ENCODE measurements at places on chromosomes 2 and 18.

GRCh38 chr2:102284611-102285010 is 26.8 kb upstream of the IL1RL1 start:
- DNase-seq: no peak

- DNase-seq: no peak
Measured at GRCh38 chr2:11286749-11287148, 57.7 kb downstream of the ROCK2 start.

DNA sequence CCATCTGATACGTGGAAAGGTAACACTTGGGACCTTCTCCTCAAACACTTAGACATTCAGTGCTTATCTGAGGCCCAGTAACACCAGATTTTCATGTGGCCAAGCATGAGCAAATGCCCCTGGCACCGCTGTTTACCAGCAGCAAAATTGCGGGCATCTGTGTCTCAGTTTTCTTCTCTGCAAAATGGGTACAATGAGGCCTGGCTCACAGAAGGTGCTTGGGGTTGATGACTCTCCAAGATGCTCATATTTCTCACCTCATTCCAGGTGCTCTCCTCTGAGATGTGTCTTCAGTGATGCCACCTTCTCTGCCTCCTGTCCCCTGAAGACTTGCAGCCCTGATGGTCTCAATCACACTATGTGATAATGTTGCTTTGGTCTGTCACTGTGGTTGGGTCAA is 321.7 kb downstream of the TSN start:
- no peak for DNase-seq

- DNase-seq: no peak
Measured at GRCh38 chr2:197280015-197280702, 30.4 kb downstream of the ANKRD44 start.

- no peak for DNase-seq
Measured at GRCh38 chr18:34467058-34467457, 242.3 kb upstream of the NOL4 start.

GRCh38 chr2:236215761-236216333 is 47.7 kb upstream of the GBX2 start:
- DNase-seq: no peak

- no peak for DNase-seq
Measured at GRCh38 chr18:51425475-51425874, 228.0 kb upstream of the MEX3C start.

DNA sequence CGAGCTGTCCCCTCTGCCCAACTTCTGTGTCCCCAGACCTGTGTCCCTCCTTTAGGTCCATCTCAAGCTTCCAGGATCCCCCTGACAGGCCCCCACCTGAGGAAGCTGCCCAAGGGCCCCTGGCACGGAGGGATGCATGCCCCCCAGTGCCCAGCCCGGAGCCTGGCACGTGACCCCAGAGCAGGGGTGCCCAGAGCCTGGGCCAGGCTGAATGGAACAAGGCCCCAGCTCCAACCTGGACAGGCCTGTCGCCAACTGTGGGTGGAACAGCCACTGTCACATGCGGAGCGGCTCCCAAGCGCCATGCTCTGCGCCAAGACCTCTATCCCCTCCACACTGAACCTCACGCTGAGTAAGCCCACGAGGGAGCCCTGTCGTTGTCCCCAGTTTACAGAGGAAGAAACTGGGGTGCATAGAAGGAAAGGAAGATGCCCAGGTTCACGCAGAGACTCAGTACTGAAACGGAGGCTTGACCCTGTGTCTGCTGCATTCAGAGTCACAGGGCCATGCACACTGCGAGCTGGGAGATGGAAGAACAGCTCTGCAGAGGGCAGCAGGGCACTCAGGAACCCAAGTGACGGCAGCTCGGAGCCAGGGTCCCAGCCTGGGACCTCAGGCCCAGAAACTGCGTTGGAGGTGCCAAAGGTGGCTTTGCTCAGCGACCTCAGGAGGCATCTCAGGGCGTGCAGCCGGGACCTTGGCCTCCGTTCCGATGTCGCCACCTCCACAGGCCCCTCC is 5.5 kb upstream of the ECEL1 start:
- DNase-seq: no peak

DNA sequence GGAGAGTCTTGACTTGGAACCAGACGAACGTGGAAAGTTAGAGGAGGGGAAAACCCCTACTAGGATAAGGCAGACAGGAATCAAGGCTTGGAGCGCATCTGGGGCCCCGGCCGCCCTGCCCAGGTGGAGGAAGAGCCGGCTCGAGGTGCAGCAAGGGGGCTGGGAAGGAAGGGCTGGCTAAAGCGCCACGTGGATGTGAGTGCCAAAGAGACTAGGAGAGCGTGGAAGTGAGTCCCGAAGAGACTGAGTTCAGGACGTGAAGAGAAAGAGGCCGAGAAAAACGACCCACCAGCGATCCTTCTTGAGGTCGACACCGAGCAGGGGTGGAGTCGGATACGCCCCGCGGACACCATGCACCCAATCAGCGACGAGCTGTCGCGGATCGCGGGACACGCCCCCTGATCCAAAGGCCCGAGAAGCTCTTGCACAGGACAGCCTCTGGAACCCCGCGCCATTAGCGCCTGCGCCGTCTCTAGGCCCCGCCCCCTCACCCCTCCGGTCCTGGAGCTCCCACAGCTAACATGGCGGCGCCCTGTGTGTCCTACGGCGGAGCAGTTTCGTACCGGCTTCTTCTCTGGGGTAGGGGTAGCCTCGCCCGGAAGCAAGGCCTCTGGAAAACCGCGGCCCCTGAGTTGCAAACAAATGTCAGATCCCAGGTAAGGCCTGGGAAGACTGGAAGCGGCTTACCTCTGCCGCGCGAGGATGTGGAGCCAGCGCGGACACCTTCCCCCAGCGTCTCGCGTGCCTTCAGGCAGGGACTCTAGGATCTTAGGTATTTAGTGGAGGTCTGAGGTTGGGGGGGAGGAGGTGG is at the start of gene MRPS9:
TSS of gene MRPS9 (plus strand) at position 498 of the 811 bp plus-strand sequence. CDS start at position 522, 24 bp downstream.
- peak; percentile 95 for DNase-seq

DNA sequence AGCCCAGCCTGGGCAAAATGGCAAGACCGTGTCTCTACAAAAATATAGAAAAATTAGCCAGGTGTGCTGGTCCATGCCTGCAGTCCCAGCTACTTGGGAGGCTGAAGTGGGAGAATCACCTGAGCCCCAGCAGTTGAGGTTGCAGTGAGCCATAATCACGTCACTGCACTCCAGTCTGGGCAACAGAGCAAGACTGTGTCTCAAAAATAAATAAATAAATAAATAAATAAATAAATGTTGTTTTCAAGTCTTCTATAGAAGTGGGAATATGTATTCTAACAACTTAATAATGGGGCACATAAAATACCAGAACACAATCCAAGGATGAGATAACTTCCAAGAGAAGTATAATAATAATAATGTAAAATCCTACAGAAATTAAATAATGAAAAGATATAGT is 23.9 kb downstream of the ATAD2B start:
- DNase-seq: no peak

GRCh38 chr2:74471332-74472065 is 981 bp downstream of the MRPL53 start:
- no peak for DNase-seq
